ENCODE measurements at places on chromosomes 2 and 18. TPM values are rescaled to one million over a fixed set of nuclear protein-coding genes. Genes with fewer than 3 reads are reported as not detected.

- DNase-seq, result no peak
Measured at GRCh38 chr2:203565076-203565475, 30.0 kb upstream of the RAPH1 start.

- no peak for DNase-seq
Measured at GRCh38 chr2:61158356-61158955, 3.5 kb upstream of the C2orf74 start.

GRCh38 chr2:172345956-172346555, 81.3 kb upstream of the ITGA6 start:
- DNase-seq, result no peak

GRCh38 chr2:166921261-166921896, 33.1 kb downstream of the XIRP2 start:
- no peak for DNase-seq

GRCh38 chr2:197007716-197008628, 81.5 kb upstream of the PGAP1 start:
- no peak for DNase-seq

PPM1B gene
- 59.2 TPM for total RNA-seq
